Stimulated activated CD4-positive, alpha-beta T cell treated with anti-CD3 and anti-CD28 coated beads, Interleukin-15, amount 100 ng/mL, for 48 hours (primary cell): ENCODE measurements at places on chromosomes 12 and 14.

- DNase-seq = no peak
Observed at GRCh38 chr12:62749586-62749985, 185.4 kb downstream of the PPM1H start.

DNA sequence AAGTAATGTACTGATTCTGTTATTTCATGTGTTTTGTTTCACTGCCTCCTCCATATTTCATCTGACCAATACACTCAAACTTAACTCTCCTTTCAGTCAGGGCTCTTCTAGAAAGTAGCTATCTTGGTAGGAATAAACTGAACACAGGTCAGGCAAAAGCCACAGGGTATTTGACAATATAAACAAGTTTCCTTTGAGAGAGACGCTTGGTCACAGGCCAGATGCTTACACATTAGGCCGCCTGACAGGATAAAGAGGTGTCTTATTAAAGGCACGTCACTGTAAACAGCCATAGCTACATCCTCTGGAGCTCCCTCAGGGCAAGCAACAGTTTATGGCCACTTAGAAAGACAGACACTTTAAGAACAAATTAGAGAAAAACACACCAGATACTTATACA is 607.5 kb downstream of the SLC6A15 start:
- DNase-seq = no peak

- DNase-seq = no peak
Observed at GRCh38 chr12:81365284-81365683, 287.4 kb downstream of the ACSS3 start.

GRCh38 chr12:64028541-64028940 is 184.0 kb downstream of the SRGAP1 start:
- DNase-seq = no peak

- no peak for DNase-seq
Observed at GRCh38 chr12:115474539-115475353, 790.8 kb upstream of the TBX3 start.
